ENCODE measurements at places on chromosomes 7 and 10. TPM values are rescaled to one million over a fixed set of nuclear protein-coding genes. Genes with fewer than 3 reads are reported as not detected.

DNA sequence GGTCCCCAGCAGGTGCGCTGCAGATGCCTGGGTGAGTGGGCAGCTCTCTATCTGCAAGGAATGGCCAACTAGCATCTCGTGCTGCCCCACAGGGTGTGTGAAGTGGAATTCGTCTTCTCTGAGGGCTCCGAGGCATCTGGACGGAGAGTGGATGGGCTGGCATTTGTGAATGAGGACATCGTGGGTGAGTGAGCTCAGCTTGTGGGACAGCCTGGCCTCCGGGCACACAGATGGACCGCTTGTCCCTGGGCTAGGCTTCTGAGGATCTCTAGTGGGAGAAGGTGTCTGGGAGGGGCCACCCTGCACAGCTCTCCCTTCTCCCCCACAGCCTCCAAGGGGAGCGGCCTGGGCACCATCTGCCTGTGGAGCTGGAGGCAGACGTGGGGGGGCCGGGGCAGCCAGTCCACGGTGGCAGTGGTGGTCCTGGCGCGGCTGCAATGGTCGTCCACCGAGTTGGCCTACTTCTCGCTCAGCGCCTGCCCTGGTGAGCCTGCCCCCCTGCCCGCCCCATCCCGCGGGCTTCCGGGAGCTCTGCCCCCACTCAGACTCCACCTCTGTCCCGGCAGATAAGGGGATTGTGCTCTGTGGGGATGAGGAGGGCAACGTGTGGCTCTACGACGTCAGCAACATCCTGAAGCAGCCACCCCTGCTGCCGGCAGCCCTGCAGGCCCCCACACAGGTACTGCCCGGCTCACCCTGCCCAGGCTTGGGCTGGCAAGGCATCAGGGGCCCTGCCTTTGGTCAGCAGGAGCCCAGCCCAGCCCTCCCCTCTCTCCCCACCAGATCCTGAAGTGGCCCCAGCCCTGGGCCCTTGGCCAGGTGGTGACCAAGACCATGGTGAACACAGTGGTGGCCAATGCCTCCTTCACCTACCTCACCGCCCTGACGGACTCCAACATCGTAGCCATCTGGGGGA lies 6.3 kb downstream of the POLR2J start:
- no peak for DNase-seq
- H3K4me3 ChIP-seq: no peak overlapping the region
- H3K36me3 ChIP-seq: no peaks in the 10 kb centered on the region
- H3K27me3 ChIP-seq: no peaks in the 10 kb centered on the region
- H3K4me1 ChIP-seq: no peaks in the 10 kb centered on the region
- no peak overlapping the region for H3K27ac ChIP-seq

DNA sequence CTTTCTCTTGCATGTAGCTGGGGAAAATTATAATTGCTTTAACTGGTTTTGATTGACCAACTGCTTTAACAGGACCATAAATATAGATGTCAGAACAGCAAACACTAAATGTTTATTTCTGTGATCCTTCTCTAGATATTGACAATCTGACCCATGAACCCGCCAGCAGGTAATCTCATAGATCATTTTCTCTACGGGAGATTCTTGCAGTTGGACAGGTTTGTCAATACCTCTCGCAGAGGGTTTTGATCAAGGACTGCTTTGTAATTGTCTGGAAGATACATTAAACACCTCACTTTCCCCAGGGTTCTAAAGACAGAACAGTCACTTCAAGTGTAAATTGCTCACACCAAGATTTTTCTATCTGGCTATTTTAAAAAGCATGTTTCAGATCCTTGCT lies 235.8 kb upstream of the RHOBTB1 start:
- no peaks in the 10 kb centered on the region for H3K27me3 ChIP-seq
- no peak overlapping the region for H3K27ac ChIP-seq
- H3K36me3 ChIP-seq: no peaks in the 10 kb centered on the region
- H3K4me1 ChIP-seq: no peaks in the 10 kb centered on the region

GRCh38 chr10:44863344-44864047 lies 47.6 kb upstream of the TMEM72 start:
- H3K36me3 ChIP-seq: no peaks in the 10 kb centered on the region
- no peak overlapping the region for H3K27ac ChIP-seq
- peaks cover 10% of the 10 kb centered on the region for H3K4me1 ChIP-seq
- DNase-seq: no peak

- no peak for DNase-seq
- H3K36me3 ChIP-seq: peaks cover 15% of the 10 kb centered on the region
- peak overlapping the region; percentile 46 for H3K4me3 ChIP-seq
These were observed 4.0 kb downstream of the BMI1 start for GRCh38 chr10:22324893-22325271.

DNA sequence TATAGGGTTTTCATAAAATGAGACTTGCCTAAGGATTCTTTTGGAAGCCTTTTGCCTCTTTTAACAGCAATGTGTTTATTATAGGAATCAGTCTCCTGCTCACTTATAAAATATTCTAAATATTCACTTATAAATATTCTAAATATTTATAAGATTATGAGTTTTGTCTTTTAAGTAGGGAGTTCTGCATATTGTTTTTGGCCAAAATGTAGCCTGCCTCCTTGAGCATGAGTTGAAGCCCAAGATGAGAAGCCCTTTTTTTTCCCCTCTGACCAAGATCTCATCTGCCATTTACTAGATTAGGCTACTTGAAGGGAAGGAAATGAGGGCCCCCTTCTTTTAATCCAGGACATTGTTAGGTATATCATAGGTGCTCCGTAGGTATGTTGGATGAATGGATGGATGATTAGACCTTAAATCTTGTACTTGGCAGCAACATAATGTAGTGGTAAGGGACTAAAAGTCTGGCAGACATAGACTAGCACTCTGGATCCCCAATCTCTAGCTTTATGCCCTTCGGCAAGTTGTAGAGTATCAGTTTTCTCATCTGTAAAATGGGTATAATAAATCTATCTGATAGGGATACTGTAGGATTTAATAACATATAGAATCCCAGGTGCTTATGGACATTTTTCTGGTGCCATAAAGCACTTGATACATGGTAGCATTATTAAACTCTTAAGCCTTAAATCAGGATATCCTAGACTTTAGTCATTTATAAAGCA lies 59.1 kb downstream of the ARID5B start:
- H3K4me1 ChIP-seq: no peaks in the 10 kb centered on the region
- no peaks in the 10 kb centered on the region for H3K36me3 ChIP-seq
- no peak for DNase-seq
- no peaks in the 10 kb centered on the region for H3K27me3 ChIP-seq

DNA sequence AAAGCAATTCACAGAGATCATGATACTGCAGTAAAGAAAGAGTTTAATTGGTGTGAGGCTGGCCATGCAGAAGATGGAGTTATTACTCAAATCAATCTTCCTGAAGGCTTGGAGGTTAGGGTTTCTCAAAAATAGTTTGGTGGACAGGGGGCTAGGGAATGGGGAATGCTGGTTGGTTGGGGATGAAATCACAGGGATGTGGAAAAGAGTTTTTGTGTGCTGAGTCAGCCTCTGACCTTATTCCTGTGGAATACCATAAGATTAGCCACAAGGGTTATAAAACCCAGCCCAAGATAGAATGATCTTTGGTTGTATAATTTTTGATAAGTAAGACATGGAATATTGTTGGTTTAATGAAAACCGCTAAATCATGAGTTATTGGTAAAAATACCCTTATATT lies 764.3 kb downstream of the TYW1 start:
- H3K27ac ChIP-seq: no peak overlapping the region
- no peak overlapping the region for H3K4me3 ChIP-seq
- no peaks in the 10 kb centered on the region for H3K27me3 ChIP-seq
- no peaks in the 10 kb centered on the region for H3K36me3 ChIP-seq

DNA sequence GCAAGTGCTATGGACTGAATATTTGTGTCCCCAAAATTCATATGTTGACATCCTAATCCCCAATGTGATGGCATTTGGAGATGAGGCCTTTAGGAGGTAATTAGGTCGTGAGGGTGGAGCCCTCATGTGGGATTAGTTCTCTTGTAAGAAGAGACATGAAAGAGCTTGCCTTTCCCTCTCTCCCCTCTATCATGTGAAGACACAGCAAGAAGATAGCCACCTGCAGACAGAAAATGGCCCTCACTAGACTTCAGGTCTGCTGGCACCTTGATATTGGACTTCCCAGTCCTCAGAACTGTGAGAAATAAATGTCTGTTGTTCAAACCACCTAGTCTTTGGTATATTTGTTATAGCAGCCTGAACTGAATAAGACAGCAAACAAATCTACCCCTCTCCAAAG lies 75.1 kb upstream of the TBX20 start:
- no peak for DNase-seq
- H3K4me3 ChIP-seq: no peak overlapping the region
- no peaks in the 10 kb centered on the region for H3K36me3 ChIP-seq
- H3K27ac ChIP-seq: no peak overlapping the region
- no peaks in the 10 kb centered on the region for H3K27me3 ChIP-seq
- no peaks in the 10 kb centered on the region for H3K4me1 ChIP-seq

DNA sequence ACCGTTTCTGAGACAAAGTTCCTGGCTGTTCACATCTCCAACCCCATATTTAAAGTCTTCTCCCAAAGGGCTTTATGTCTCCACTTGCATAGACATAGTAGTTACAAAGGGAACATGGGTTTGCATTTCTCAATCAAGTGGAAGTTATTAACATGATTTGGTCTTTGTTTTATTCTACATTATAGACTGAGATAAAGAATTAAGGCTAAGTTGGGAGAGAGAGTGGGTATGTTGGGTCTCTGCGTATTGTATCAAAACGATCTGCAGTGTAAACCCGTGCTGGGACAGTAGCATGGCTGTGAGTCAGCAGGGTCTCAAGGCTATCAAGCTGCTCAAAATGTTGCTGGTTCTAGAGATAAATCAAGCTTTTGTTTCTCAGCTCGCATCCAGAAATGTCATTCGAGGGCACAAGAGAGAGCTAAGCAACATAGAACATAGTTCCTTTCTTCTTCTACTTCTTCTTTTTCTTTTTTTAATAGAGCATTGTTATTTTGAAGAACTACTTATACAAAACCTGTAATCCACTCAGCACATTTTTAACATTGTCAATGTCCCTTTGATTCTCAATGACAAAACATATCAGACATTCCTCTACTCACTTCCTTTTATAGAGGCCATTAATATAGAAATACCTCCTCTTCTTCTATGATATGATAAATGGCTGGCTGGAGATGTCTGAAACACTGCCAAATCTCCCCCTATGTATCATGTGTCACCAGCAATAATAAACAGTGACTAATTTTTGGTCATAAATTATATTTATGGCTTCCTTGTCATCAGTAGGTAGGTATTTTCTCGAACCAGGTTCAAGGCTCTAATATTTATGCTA lies 34.5 kb upstream of the RHOBTB1 start:
- DNase-seq: peak; percentile 54
- H3K4me1 ChIP-seq: peaks cover 12% of the 10 kb centered on the region
- no peaks in the 10 kb centered on the region for H3K36me3 ChIP-seq

DNA sequence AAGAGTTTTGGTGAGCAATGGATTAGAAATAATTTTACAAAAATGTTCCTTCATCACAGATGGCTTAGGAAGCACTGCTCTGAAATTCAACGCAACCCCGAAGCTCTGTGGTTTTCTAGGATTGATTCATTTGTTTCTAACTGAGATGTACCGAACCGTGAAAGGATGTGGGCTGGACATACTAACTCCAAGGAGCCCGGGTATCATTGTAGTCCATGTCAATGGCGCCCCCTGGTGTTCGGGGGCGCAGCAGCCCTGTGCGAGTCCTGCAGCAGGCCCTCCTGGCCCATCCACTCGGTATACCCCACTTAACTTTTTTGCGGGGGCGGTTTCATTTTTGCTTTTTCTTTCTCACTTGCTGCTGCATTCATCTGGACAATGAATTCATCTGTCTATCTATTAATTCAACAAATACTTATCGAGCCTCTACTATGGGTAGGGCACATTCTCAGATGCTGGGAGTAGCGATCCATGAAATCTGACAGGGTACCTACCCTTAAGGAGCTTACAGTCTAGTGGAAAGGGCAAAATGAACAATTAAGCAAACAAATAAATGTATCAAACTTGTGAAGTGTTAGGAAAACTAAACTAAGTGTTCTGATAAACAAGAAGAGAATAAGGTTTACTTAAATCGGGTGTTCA lies 25.2 kb upstream of the ITPRID1 start:
- peaks cover 6% of the 10 kb centered on the region for H3K27me3 ChIP-seq
- H3K4me3 ChIP-seq: no peak overlapping the region
- no peaks in the 10 kb centered on the region for H3K36me3 ChIP-seq
- H3K27ac ChIP-seq: no peak overlapping the region

DNA sequence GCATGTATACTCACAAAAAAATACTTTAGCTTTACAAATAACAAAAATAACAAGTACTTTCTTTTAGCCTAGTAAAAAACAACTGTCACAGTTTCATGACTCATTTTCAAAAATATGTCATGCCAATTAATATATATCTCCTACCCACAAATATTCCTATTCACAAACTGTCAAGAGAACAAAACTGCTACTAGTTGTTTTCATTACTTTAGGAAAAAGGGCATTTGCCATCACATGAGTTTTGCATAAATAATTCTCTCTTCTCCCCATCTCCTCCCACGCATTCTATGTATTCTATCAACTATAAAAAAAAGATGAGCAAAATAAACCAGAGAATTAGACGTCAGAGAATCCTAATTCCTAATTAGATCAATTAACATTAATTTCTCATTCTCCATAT lies 87.6 kb downstream of the PIP4K2A start:
- no peak overlapping the region for H3K27ac ChIP-seq
- peaks cover 100% of the 10 kb centered on the region for H3K4me1 ChIP-seq
- no peak for DNase-seq
- H3K27me3 ChIP-seq: no peaks in the 10 kb centered on the region
- H3K36me3 ChIP-seq: no peaks in the 10 kb centered on the region

- peak; percentile 2 for DNase-seq
- no peaks in the 10 kb centered on the region for H3K36me3 ChIP-seq
- H3K27me3 ChIP-seq: no peaks in the 10 kb centered on the region
- H3K4me3 ChIP-seq: no peak overlapping the region
- no peaks in the 10 kb centered on the region for H3K4me1 ChIP-seq
These were observed 151.5 kb downstream of the ANK3 start for GRCh38 chr10:60237977-60238758.

- no peaks in the 10 kb centered on the region for H3K27me3 ChIP-seq
- no peaks in the 10 kb centered on the region for H3K36me3 ChIP-seq
- no peak for DNase-seq
- no peak overlapping the region for H3K27ac ChIP-seq
These were observed 31.2 kb downstream of the JCAD start for GRCh38 chr10:30028006-30028737.

- H3K4me1 ChIP-seq: no peaks in the 10 kb centered on the region
- no peak overlapping the region for H3K27ac ChIP-seq
- H3K36me3 ChIP-seq: no peaks in the 10 kb centered on the region
These were observed 607.7 kb downstream of the GALNT17 start for GRCh38 chr7:71739520-71740173.

DNA sequence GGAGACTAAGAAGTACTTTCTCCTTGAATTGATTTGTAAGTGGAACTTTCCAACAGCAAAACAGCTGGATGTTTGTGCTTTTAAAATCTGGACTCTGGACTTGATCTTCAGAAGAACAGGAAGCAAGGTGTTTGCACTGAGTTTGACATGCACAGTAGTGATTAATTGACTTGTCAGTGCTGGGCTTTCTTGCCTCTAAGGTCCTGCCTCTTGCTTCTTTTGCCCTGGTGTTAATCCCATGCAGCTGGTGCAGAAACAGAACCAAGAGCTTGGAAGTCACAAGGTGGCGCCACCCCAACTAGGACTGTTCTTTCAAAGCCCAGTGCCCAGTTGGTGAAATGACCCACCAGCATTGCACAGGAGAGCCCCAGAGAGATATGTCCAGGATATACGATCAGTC lies 66.8 kb upstream of the SEPHS1 start:
- no peaks in the 10 kb centered on the region for H3K36me3 ChIP-seq
- no peaks in the 10 kb centered on the region for H3K4me1 ChIP-seq
- H3K4me3 ChIP-seq: no peak overlapping the region
- peak; percentile 43 for DNase-seq

- H3K27me3 ChIP-seq: no peaks in the 10 kb centered on the region
- no peaks in the 10 kb centered on the region for H3K36me3 ChIP-seq
- H3K27ac ChIP-seq: no peak overlapping the region
- no peak overlapping the region for H3K4me3 ChIP-seq
These were observed 61.3 kb downstream of the AKR1D1 start for GRCh38 chr7:138137423-138138171.

Gene CALHM3
- total RNA-seq: 0.49 TPM

Gene ANKRD7
- total RNA-seq: not detected

Gene CTBP2
- 144 TPM for total RNA-seq

Measured in HCT116 (cell line).